Nasal cavity respiratory epithelium epithelial cell of viscerocranial mucosa (primary cell): ENCODE measurements at places on chromosomes 16 and 17. TPM values are rescaled to one million over a fixed set of nuclear protein-coding genes. Genes with fewer than 3 reads are reported as not detected.

The TPSAB1 gene
- total RNA-seq, result not detected in 2 replicates

The ARHGAP23 gene
- 21.2 and 74.5 TPM in 2 replicates for total RNA-seq

The SALL1 gene
- total RNA-seq, result under 0.01 TPM in 1 of 2 replicates, not detected in the other

The DCUN1D3 gene
- total RNA-seq, result 17.9 and 33.5 TPM in 2 replicates

The BIRC5 gene
- total RNA-seq, result 0.14 and 1.0 TPM in 2 replicates

The NPIPB13 gene
- under 0.01 and 1.8 TPM in 2 replicates for total RNA-seq

The PLEKHG4 gene
- total RNA-seq, result 3.1 and 17.8 TPM in 2 replicates

The CA4 gene
- total RNA-seq, result not detected in 2 replicates

The POLR2A gene
- total RNA-seq, result 75.9 and 140 TPM in 2 replicates

The CHST4 gene
- total RNA-seq, result under 0.01 and 0.85 TPM in 2 replicates

The PYY gene
- total RNA-seq, result 0.68 TPM in 1 of 2 replicates, not detected in the other

The TRPV3 gene
- 0.36 and 5.5 TPM in 2 replicates for total RNA-seq

The ACSM3 gene
- 1.4 and 1.7 TPM in 2 replicates for total RNA-seq

The ANTKMT gene
- 10.0 and 20.5 TPM in 2 replicates for total RNA-seq

The NOTUM gene
- 0.07 TPM in 1 of 2 replicates, not detected in the other for total RNA-seq

The TMEM238L gene
- 0.34 TPM in 1 of 2 replicates, not detected in the other for total RNA-seq

The MLKL gene
- total RNA-seq, result 6.5 and 11.7 TPM in 2 replicates

The SLC43A2 gene
- 3.8 and 8.5 TPM in 2 replicates for total RNA-seq

The CDH5 gene
- total RNA-seq, result under 0.01 TPM in 2 replicates

The TBC1D3B gene
- total RNA-seq, result 1.4 and 3.2 TPM in 2 replicates

The KRTAP9-8 gene
- not detected in 2 replicates for total RNA-seq

The RGS9 gene
- 0.68 and 1.7 TPM in 2 replicates for total RNA-seq

The C1QTNF8 gene
- total RNA-seq, result not detected in 2 replicates

The FAM222B gene
- 1.7 and 13.5 TPM in 2 replicates for total RNA-seq

The OTOA gene
- under 0.01 TPM in 2 replicates for total RNA-seq

The RND2 gene
- total RNA-seq, result under 0.01 and 0.07 TPM in 2 replicates

The CD7 gene
- total RNA-seq, result not detected in 2 replicates

The PKMYT1 gene
- total RNA-seq, result 0.34 and 0.50 TPM in 2 replicates

The ALDH3A1 gene
- total RNA-seq, result 6.2 and 18.3 TPM in 2 replicates

The ASB16 gene
- total RNA-seq, result not detected in 2 replicates

The PRR35 gene
- under 0.01 TPM in 1 of 2 replicates, not detected in the other for total RNA-seq

The OR4D1 gene
- not detected in 2 replicates for total RNA-seq

The OR3A3 gene
- total RNA-seq, result not detected in 2 replicates

The TP53TG3 gene
- not detected in 2 replicates for total RNA-seq

The MMP25 gene
- total RNA-seq, result 0.21 and 0.34 TPM in 2 replicates

The HEATR9 gene
- not detected in 2 replicates for total RNA-seq
